Fibroblast of gingiva (primary cell): ENCODE measurements at places on chromosomes 6 and 20.

GRCh38 chr6:130611366-130611765 lies 215.8 kb upstream of the SMLR1 start:
- no peak for DNase-seq

- DNase-seq, result no peak
Observed at GRCh38 chr6:22380236-22380635, 83.4 kb upstream of the PRL start.

- no peak for DNase-seq
Observed at GRCh38 chr20:55174635-55175034, 699.2 kb downstream of the DOK5 start.

GRCh38 chr6:32096394-32097258 lies 12.5 kb downstream of the TNXB start:
- DNase-seq, result no peak

- no peak for DNase-seq
Observed at GRCh38 chr6:54107470-54108090, 3.7 kb upstream of the MLIP start.

DNA sequence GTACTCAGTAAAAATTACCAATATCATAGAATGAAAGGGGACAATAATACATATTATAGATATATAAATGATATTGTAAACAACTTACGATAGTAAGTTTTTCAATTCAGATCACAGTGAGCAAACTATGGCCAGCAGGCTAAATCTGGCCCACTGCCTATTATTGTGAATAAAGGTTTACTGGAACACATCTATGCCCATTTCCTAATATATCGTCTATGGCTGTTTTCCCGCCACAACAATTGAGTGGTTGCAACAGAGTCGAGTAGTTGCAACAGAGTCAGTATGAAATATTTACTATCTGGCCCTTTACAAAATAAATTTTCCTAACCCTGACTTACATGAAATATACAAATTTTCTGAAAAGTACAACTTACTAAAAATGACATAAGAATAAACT lies 297.3 kb upstream of the KCNQ5 start:
- DNase-seq, result peak; percentile 41

DNA sequence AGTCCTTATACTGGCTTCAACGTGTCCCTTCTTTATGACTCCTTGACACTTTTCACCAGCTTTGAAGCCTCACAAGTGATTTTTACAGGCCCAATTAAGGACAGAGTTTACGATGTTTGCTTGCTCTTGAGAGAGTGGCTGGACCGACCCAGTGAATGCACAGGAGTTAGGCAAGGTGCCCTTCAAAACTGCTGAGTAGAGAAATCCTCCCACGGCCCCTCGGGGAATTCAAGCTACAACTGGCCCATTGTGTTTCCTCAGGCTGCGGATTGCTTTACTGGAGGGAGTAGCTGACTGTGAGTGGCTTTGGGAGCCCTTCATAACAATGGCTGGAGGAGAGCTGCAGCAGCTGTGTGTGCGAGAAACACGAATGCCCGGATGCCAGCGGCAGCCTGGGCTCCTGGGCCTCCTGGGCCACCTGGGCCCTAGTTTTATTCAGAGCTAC lies 50.0 kb downstream of the SGK1 start:
- DNase-seq, result no peak

DNA sequence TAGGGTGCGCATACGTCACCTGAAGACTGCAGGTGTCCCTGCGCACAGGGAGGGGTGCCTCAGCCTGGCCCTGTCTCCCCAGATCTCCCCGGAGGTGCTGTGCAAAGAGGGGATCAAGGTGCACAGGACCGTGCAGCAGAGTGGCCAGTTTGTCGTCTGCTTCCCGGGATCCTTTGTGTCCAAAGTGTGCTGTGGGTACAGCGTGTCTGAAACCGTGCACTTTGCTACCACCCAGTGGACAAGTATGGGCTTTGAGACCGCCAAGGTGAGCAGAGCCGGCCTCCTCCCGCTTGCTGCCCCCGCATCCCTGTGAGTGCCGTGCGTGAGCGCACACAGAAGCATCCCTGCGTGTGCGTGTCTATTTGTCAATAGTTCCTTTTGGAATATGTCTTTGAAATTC lies 150.7 kb downstream of the DTNBP1 start:
- DNase-seq, result no peak

- DNase-seq, result no peak
Observed at GRCh38 chr6:146183831-146184230, 155.0 kb downstream of the GRM1 start.

DNA sequence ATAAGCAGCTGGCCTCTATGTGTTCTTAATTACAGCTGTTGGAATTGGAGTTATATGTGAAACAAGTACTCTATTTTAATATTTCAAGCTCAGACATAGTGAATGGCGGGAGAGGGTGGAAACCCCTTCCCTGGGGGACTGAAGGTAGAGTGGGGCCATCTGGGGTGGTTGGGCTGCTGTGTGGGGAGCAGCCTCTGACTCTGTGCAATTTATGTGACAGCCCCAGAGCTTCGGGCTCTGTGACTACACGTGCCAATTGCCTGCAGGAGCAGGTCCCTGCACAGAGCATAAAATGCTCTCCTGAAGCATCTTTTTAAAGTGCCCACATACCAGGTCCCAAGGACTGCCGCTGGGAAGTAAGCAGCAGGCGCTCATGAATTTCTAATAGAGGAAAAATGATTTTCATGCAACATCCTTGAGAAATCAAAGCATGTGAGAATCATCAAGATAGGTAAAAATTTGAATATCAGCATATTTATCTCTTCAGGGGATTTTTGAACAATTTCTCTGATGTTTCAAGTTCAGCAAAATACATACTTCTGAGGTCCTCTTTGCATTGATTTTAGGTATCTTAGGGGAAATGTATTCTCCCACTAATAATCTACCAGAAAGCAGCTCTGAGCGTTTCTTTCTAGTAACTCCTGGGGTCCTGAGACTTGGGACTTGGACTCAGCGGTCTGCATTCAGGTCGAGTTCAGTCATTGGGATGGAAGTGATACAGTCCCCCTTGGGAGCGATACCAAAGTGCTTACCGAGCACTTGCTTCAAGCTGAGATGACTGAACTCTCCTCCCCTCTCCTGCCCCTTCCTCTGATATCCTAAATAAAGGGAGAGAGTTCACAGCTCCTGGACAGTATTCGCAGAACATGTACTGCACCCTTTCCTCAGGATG lies 40.0 kb downstream of the ALDH8A1 start:
- DNase-seq, result no peak

- no peak for DNase-seq
Observed at GRCh38 chr6:10526156-10526555, 5.0 kb downstream of the GCNT2 start.
